Tibial artery (tissue), 4 donors: ENCODE measurements at places on chromosomes 12 and 14.

- peak; percentile 69 for DNase-seq
- no peaks in the 10 kb centered on the region for H3K36me3 ChIP-seq
- no peaks in the 10 kb centered on the region for H3K27me3 ChIP-seq
Observed at GRCh38 chr12:1797991-1798640, 22.2 kb upstream of the LRTM2 start.

GRCh38 chr12:8033153-8034044 lies 883 bp downstream of the FOXJ2 start:
- peak; percentile 78 for DNase-seq
- no peaks in the 10 kb centered on the region for H3K27me3 ChIP-seq
- peaks cover 47% of the 10 kb centered on the region for H3K4me1 ChIP-seq
- no peaks in the 10 kb centered on the region for H3K36me3 ChIP-seq
- peak overlapping the region; percentile 80 for H3K4me3 ChIP-seq

DNA sequence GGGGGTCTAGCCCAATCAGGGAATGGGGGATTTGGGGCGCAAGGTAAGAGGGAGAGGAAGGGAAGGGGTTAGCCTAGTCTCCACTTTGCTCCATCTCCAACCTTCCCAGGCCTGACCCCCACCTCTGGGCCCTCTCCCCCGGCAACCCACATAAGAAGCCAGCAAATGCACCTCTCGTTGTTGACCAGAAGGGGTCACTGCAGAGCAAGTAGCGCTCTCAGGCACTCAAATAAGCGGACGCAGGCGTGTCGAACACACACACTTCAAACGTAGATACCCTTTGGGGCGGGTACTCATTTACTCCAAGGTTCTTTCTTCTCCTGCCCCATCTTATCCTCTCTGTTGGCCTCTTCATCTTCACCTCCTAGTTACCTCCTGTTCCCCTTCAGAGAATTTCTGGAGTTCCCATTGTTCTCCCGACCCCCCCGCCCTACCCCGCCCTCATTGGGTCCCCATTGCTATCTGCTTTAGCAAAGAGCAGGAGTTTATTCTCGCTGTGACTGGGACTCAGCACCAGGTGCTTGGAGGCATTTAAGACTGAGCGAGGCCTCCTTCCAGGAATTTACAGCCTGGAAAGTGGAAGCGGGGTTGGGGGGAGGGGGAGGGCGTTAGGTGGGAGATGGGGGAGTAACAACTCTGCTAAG lies 1.5 kb upstream of the SRRM4 start:
- no peak overlapping the region for H3K27ac ChIP-seq
- H3K4me1 ChIP-seq: peaks cover 17% of the 10 kb centered on the region
- DNase-seq: no peak
- no peaks in the 10 kb centered on the region for H3K27me3 ChIP-seq
- H3K36me3 ChIP-seq: no peaks in the 10 kb centered on the region

DNA sequence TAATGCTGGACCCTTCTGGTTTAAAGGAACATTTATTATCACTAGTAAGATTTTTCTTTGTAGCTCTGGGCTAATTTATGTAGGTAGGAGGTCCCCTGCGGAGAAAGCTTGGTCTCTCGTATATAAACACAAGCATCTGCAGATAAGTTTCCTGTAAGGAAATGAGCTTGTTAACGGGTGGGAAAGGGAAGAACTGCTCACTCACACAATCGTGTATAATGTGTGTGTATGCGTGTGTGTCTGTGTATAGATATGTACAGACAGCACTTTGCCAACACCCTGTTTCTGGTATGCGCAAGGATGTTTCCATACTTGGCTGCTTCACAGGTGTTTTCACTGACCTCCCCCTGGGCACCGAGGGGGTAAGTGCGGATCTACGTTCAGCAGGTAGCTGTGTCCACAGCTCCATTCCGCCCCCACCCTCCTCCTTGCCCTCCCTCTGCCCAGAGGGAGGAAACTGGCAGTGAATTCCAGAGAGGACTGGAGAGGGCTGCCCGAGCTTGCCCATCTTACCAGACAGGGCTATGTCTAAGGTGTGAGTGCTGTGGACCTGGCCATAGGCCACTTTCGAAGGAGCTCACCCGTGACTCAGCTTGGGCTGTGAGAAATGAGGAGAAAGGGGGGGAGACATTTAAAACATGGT lies 65.2 kb downstream of the NINJ2 start:
- H3K4me1 ChIP-seq: no peaks in the 10 kb centered on the region
- H3K36me3 ChIP-seq: no peaks in the 10 kb centered on the region
- no peaks in the 10 kb centered on the region for H3K27me3 ChIP-seq
- DNase-seq: no peak

DNA sequence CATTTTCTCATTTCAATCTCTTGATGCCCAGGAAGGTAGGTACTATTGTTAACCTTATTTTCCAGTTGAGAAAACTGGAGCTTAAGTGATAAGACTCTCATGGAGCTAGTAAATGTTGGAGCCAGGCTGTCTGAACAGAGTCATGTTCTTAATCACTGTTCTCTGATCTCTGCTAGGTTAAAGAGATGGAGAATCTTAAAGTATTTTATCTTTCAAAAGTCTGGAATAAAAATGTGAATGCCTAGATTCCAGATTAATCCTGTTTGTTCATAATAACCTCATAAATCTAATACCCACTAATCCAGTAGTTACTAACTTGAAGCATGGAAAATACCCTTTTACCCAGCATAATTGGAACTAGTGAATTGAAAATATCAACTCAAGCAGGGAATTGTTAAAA lies 341.0 kb upstream of the RGS6 start:
- H3K4me3 ChIP-seq: no peak overlapping the region
- H3K4me1 ChIP-seq: peaks cover 80% of the 10 kb centered on the region
- no peak for DNase-seq
- no peak overlapping the region for H3K27ac ChIP-seq
- no peaks in the 10 kb centered on the region for H3K36me3 ChIP-seq
- H3K27me3 ChIP-seq: no peaks in the 10 kb centered on the region

- no peak overlapping the region for H3K4me3 ChIP-seq
- DNase-seq: no peak
- H3K27ac ChIP-seq: no peak overlapping the region
- H3K27me3 ChIP-seq: peaks cover 5% of the 10 kb centered on the region
- no peaks in the 10 kb centered on the region for H3K36me3 ChIP-seq
- H3K4me1 ChIP-seq: no peaks in the 10 kb centered on the region
Observed at GRCh38 chr12:50840809-50841487, 1.8 kb upstream of the TMPRSS12 start.

DNA sequence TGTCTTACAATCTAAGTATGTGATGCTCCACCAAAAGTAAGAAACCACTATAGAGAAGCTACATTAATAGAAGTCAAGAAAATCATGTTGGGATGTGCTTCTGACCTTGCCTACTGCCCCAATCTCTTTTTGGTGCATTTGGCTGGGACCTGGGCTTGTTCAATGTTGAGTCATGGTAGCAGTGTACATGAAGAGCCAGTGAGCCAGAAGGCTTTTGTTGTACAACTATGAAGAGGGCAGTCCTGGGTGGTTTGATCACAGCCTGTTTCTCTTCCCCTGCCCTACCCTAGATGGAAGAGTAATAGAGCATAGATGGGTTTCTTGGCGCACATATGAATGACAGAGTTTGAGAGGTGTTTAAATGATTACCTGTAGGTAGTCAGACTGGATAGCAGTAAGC lies 56.4 kb downstream of the UBR7 start:
- DNase-seq: no peak
- no peaks in the 10 kb centered on the region for H3K4me1 ChIP-seq
- H3K4me3 ChIP-seq: no peak overlapping the region
- H3K27me3 ChIP-seq: no peaks in the 10 kb centered on the region

DNA sequence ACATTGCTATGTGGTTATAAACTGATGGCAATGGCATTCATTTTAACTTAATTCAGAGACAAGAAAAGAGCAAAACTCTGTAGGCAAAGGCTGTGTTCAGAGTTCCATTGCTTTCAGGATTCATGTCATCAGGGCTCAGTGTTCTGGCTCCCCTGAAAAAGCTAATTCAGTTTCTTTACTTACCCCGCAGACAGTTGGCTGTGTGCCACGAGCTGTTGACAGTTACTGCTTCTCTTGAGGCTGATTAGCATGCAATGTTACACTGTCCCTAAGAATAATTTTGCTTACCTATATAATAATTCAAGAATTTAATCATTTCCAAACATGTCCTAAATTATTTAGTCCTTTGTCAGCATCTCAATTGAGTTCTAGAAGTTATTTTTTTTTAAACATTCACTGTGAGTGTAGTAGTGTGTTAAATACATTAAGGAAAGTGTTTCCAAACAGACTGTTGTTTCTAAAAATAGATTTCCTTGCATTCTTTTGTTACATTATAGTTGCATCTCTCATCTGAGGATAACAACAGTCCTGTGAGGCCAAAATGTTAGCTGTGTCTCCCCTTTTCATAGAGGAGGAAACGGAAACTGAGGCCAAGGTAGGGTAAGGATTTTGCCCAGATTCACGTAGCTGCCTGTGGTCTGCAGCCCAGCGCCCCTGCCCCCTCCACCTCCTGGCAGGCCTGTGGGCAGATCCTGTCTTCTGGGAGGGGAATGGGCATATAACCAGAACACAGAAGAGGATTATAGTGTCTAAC lies 98.6 kb downstream of the PELI2 start:
- H3K36me3 ChIP-seq: no peaks in the 10 kb centered on the region
- H3K4me1 ChIP-seq: peaks cover 50% of the 10 kb centered on the region
- no peak overlapping the region for H3K27ac ChIP-seq
- H3K27me3 ChIP-seq: no peaks in the 10 kb centered on the region

- H3K36me3 ChIP-seq: peaks cover 6% of the 10 kb centered on the region
- H3K27me3 ChIP-seq: no peaks in the 10 kb centered on the region
- peak overlapping the region; percentile 97 for H3K27ac ChIP-seq
- H3K4me3 ChIP-seq: peak overlapping the region; percentile 43
- DNase-seq: no peak
Observed at GRCh38 chr14:105482486-105483110, 4.1 kb upstream of the CRIP1 start.

DNA sequence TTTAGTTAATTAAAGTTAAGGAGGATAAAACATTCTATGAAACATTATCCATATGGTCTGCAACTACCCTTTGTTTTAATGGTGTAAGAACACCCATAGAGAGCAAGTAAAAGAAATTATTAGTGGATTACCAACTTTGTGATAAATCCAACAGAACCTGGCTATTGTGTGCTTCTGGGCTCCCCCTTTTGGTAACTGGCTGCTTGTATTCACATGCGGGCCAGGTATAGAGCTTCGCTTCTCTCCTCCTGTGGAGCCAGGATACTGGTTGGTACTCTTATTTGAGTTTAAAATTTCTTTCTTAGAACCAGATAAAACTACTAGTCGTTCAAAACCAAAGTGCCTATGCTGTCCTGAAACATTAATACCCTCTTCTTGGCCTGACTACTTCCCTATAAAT lies 81.0 kb downstream of the PTPRR start:
- no peak for DNase-seq
- H3K27me3 ChIP-seq: no peaks in the 10 kb centered on the region
- no peak overlapping the region for H3K27ac ChIP-seq
- no peak overlapping the region for H3K4me3 ChIP-seq

- peaks cover 31% of the 10 kb centered on the region for H3K36me3 ChIP-seq
- H3K4me3 ChIP-seq: peak overlapping the region; percentile 74
- peak; percentile 76 for DNase-seq
- no peaks in the 10 kb centered on the region for H3K4me1 ChIP-seq
- no peaks in the 10 kb centered on the region for H3K27me3 ChIP-seq
- peak overlapping the region; percentile 97 for H3K27ac ChIP-seq
Observed at GRCh38 chr14:90398315-90398839, 1.5 kb downstream of the CALM1 start.

- peaks cover 6% of the 10 kb centered on the region for H3K27me3 ChIP-seq
- no peak overlapping the region for H3K27ac ChIP-seq
- DNase-seq: no peak
Observed at GRCh38 chr12:48629541-48629940, 52.5 kb downstream of the KANSL2 start.

GRCh38 chr12:109730306-109731145 lies 16.9 kb downstream of the FAM222A start:
- no peaks in the 10 kb centered on the region for H3K36me3 ChIP-seq
- no peak overlapping the region for H3K4me3 ChIP-seq
- H3K4me1 ChIP-seq: no peaks in the 10 kb centered on the region
- DNase-seq: no peak
- H3K27me3 ChIP-seq: no peaks in the 10 kb centered on the region
- H3K27ac ChIP-seq: no peak overlapping the region

DNA sequence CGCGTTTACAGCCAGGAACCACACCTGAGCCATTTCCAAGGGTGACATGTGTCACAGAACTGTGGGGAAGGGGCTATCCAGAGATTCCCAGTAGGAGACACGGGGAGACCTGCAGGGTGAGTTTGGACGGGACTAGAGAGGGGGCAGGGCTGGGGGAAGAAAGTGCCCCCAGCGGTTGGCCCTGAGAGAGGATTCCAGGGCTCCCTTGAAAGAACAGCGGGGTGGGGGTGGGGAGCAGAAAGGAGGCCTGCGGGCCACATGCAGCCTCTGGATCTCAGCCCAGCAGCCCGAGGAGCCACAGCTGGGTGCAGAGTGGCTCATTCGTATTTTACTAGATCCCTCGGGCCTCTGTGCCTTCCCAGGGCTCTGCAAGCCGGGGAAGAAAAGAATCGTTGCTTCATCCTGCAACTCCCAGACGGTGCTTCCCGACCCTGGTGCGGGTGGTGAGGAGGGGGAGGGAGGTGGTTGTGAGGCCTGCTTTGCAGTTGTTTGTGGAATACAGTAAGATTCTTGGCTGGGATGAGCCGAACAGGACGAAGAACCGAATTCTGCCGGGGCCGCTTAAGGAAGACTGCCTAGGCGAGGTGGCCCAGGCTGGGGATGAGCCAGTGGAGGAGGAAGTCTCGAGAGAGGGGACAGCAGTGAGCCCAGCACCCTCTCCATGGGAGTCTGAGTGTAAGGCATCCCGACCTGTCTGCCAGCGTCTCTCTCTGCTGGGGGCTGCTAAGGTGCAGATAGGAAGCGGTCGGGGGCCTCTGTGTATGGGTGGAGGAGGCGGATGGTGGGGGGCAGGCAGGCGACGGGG lies 36.1 kb upstream of the ANKRD9 start:
- no peaks in the 10 kb centered on the region for H3K4me1 ChIP-seq
- H3K36me3 ChIP-seq: no peaks in the 10 kb centered on the region
- H3K27ac ChIP-seq: no peak overlapping the region
- no peaks in the 10 kb centered on the region for H3K27me3 ChIP-seq
- DNase-seq: no peak

DNA sequence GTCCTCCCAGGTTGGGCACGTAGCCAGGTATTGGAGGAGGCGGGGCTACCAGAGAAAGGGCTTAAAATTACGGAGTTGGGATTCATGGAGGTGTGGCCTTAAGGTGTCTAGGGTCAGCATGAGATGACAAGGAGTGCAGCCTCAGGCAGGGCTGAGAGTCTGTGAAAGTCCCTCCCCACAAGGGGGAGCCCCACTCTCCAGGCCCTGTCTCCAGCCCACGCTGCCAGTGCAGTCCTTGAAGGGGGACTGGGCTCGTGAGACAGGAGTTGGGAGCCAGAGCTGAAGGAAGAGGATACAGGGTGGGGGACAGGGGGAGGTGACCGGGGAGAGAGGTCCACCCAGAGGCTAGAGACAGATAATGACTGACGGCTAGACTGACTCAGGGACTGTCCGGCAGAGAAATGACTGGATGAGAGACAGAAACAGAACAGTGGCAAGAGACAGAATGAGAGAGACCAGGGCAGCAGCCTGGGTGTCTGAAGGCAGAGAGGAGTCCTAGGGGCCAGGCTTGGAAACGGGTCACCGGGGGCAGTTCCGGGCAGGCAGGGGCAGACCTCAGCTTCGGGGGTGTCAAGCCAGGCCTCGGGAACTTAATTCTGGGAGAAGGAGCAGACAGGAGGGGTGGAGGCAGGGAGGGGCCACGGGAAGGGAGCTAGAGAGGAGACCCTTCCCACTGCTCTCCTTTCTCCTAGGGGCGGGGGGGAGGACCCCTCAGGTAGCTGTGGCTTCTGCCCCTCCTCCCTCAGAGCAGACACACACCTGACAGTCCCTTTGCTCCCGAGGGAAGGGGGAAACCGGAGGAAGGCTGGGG lies 970 bp downstream of the CDH24 start:
- peak; percentile 57 for DNase-seq
- no peak overlapping the region for H3K27ac ChIP-seq
- peaks cover 28% of the 10 kb centered on the region for H3K36me3 ChIP-seq
- no peaks in the 10 kb centered on the region for H3K27me3 ChIP-seq
- peaks cover 14% of the 10 kb centered on the region for H3K4me1 ChIP-seq
